ELF-1 (cell line): ENCODE measurements at places on chromosomes 4 and X.

GRCh38 chrX:47030339-47030738 lies 47.9 kb upstream of the RGN start:
- no peak for DNase-seq

GRCh38 chrX:96682516-96682915 lies 2.1 kb upstream of the DIAPH2 start:
- DNase-seq, result no peak

- no peak for DNase-seq
Measured at GRCh38 chr4:76546759-76547742, 112.0 kb downstream of the SHROOM3 start.

GRCh38 chr4:10750714-10751113 lies 66.1 kb upstream of the CLNK start:
- no peak for DNase-seq

GRCh38 chrX:149992918-149993317 lies 54.6 kb upstream of the EOLA2 start:
- no peak for DNase-seq

DNA sequence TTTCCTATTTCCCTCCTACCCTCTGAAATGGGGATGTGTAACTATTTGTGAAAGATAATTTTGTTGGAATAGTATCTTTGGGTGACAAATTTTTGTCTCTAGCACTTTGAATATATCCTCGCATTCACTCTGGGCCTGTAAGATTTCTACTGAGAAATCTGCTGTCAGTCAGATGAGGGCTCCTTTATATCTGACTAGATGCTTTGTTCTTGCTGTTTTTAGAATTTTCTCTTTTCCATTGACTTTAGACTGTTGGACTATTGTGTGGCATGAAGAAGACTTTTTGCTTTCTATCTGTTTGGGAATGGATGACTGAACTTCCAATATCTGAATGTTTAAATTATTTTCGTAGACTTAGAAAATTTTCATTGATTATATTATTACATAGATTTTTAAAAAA lies 54.2 kb upstream of the GRID2 start:
- no peak for DNase-seq

- DNase-seq, result no peak
Measured at GRCh38 chrX:107602694-107603239, 25.5 kb upstream of the PRPS1 start.

GRCh38 chr4:83065266-83065665 lies 30.3 kb downstream of the COPS4 start:
- no peak for DNase-seq

GRCh38 chr4:115234405-115235093 lies 121.1 kb upstream of the NDST4 start:
- DNase-seq, result peak; percentile 7

- DNase-seq, result peak; percentile 99
Measured at GRCh38 chrX:1661048-1661921, 46.4 kb downstream of the ASMT start.

DNA sequence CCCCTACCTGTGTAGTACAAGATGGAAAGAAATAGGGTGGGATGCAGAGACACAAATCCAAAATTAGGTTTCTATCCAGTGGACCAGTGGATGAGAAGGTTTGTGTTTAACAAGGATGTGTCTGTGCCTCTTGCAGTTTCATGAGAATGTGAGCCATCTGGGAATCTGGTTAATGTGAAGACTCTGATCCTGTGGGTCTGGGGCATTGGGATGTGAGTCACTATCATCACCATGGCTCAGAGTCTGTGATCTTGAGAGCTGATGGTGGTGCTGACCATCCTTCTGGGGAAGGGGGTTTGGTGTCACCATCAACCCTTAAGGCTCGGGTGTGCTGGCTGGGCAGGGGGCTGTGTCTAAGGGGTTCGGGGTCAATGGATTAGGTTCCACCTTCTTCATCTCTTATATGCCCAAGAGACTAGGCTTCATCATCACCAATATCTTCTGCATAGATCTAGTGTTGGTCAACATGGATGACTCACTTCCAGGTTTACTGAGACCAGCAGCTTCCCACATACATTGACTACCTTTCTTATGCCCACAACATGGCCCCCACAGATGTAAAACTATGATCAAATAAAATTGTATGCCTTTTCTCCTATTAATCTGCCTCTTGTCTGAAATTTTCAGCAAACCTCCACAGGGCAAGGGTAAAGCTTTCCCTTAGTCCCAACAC lies 65.7 kb upstream of the MID1 start:
- DNase-seq, result no peak

DNA sequence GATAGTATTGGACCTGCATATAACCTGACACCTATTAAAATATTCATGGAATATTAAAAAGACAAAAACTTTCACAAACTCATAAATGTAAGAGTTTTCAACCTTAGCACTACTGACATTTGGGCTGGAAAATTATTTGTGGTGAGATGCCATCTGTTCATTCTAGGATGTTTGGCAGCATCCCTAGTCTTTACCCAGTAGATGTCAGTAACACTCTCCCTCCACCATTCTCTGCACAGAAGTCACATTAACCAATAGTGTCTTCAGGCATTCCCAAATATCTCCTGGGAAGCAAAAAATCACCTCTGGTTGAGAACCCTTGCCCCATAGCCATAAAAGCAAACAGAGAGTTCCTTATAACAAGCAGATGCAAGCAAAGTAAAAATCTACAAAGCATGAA lies 41.4 kb upstream of the NDST4 start:
- DNase-seq, result peak; percentile 5

- no peak for DNase-seq
Measured at GRCh38 chr4:1758306-1759121, 34.6 kb upstream of the FGFR3 start.

DNA sequence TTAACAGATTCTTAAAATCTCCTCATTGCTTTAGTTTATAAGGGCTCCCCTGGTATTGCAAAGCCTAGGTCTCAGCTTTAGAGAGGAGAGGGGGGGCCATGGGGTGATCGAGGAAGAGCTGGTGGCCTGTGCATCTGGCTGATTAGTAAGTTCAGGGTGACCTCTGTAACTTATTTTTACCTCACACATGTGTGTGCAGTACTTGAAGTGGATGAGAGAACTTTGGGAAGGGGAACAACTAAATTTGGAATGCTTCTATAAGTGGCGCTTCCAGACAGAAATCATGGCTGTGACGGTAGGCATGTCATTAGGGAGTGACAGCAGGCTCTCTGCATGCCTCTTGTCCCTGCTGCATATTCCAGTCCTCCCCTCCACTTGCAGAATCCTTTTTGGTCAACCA lies 41.9 kb downstream of the FRAS1 start:
- DNase-seq, result no peak

GRCh38 chrX:147899379-147900114 lies 12.2 kb upstream of the FMR1 start:
- DNase-seq, result peak; percentile 27

DNA sequence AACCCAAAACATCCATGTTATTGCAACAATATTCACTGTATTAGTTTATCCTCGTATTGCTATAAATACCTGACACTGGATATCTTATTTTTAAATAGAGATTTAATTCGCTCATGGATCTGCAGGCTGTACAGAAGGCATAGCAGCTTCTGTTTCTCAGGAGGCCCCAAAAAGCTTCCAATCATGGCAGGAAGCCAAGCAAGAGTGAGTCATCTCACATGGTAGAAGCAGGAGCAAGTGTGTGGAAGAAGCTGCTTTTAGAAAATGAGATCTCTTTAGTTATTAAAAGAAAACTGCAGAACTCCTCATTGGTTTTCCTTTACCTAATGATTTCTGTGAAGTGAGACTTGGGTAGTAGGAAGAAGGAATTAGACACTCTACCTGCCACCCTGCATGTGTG lies 16.4 kb downstream of the ZNF732 start:
- DNase-seq, result no peak

GRCh38 chrX:9184211-9184610 lies 150.3 kb upstream of the FAM9B start:
- no peak for DNase-seq

DNA sequence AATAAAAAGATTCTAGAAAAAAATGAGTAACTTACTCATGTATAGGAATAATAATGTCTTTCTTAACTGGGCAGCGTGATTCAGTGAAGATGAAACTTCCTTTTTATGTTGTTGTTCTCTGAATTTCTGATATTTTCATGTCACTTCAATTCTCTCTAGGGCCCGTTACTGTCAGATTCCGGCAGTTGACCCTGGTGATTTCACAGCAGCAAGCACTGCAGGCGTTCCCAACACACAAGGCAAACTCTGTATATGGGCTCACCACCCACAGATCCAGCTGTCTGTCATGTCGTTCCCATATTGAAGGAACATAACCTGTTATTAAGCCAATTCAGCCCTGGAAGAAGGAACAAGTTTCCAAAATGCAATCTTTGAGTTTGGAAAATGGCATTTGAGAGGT lies 288.3 kb upstream of the GALNTL6 start:
- DNase-seq, result no peak

DNA sequence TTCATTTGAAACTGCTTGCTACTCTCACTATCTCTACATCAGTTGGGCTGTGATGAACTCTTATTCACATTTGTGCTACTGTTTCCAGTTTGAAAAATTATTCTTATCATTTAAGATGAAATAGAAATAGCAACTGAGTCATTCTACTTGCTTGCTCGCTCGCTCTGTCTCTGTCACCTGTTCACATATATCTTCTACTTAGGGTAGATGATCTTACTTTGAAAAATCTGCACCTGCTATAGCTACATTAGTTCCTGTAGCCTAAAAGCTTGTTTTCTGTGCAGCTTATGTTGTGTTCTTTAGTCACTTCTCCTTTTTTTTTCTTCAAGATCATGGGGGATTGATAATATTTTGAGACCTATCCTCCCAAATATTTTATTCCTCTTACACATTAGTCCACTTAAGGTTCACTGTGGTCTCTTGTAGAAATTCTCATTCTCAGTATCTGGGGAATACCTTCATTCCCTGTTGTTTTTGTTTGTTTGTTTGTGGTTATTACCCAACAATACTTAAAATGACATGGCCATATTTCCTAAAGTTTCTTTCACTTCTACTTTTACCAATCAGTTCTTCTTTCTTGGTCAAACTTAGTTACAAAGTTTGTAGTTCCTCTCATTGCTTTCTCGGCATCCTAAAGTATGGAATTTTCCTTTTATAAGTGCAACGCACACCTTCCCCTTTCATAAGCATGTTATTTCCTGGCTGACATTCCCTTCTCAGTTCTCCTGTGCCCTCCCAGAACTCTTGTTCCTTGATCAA lies 36.5 kb downstream of the CLCN5 start:
- DNase-seq, result no peak

GRCh38 chr4:66091786-66092185 lies 421.5 kb upstream of the EPHA5 start:
- no peak for DNase-seq

- DNase-seq, result no peak
Measured at GRCh38 chr4:83318666-83319065, 16.0 kb downstream of the HPSE start.

GRCh38 chr4:171118091-171118490 lies 695.1 kb upstream of the GALNTL6 start:
- no peak for DNase-seq

GRCh38 chr4:138088449-138089208 lies 153.5 kb downstream of the SLC7A11 start:
- no peak for DNase-seq

- no peak for DNase-seq
Measured at GRCh38 chr4:41077628-41078027, 136.7 kb downstream of the APBB2 start.

DNA sequence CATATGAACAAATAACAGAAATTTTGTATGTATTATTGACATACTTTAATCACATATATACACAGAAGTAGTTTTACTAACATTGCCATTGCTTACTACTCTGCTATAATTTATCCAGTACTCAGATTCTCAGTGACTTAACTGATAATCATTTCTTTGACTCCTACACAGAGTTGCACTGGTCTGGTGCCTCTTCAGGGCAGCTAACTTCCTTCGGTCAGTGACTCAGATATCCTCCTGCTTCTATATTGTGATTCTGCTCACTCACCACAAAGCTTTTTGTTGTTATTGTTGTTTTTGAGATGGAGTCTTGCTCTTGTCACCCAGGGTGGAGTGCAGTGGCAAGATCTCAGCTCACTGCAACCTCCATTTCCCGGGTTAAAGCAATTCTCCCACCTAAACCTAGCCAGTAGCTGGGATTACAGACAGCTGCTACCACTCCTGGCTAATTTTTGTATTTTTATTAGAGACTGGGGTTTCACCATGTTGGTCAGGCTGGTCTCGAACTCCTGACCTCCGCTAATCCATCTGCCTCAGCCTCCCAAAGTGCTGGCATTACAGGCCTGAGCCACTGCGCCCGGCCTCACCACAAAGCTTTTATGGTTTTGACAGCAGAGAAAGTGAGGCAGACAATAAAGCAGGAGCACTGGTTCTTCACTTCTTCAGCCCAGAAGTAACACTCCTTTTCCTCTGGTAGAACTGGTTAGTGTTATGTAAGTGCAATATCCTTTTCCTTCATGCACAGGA lies 499.3 kb downstream of the EPHA5 start:
- DNase-seq, result no peak

DNA sequence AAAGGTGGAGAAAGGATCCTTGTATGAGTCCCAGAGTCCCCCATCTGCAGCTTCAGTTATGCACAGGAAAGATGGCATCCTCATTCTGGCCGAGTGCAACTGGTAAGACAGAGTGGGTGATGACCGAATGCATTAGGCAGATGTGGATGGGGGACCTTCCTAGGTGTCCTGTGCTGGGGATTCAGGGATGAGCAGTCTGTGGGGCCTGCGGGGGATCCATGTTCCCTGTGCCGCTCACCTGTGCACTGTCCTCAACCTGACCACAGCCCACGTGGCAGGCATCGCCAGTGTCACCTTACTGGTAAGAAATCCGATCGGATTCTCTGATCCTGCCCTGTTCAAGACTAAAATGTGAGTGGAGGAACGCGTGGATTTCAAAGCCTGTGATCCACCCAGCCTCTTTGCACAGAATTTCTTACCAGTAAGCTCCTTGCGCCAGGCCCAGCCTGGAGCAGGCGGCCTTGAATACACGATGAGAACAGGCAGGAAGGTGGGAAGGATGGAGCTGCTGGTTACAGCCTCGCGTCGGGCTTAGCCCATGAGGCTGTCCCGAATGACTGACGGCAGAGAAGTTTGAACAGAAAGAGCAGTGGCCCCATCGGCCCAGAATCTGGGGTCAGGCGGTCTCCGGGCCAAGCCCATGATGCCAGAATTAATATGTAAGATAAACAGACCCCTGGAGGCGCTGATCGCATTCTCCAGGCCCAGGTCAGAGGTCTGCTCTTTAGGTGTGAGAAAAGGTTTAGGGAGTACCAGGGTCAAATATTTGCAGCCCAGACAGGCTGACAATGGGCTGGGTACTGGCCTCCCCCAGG lies 56.5 kb downstream of the CPZ start:
- DNase-seq, result no peak

DNA sequence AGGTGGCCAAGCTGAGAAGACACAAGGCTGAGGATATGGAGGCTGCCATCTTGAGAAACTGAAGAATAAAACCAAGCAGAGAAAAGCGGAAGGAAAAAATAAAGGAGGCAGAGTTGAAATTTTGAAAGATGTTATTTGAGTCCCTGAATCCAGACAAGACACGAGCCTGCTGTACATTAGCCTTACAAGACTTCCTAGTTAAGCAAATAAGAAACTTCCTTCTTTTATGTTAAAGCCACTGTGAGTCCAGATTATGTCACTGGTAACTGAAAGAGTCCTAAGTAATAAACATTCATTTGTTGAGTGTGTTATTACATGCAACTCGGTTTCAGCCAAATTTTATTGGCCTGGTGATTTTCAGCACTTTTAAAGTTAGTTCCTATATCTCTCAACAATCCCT lies 30.4 kb downstream of the DRD5 start:
- DNase-seq, result no peak

- DNase-seq, result no peak
Measured at GRCh38 chrX:118225711-118226428, 109.3 kb upstream of the KLHL13 start.

GRCh38 chr4:61292322-61292721 lies 92.2 kb downstream of the ADGRL3 start:
- DNase-seq, result no peak
